EL (cell line): ENCODE measurements at places on chromosomes 11 and 22.

DNA sequence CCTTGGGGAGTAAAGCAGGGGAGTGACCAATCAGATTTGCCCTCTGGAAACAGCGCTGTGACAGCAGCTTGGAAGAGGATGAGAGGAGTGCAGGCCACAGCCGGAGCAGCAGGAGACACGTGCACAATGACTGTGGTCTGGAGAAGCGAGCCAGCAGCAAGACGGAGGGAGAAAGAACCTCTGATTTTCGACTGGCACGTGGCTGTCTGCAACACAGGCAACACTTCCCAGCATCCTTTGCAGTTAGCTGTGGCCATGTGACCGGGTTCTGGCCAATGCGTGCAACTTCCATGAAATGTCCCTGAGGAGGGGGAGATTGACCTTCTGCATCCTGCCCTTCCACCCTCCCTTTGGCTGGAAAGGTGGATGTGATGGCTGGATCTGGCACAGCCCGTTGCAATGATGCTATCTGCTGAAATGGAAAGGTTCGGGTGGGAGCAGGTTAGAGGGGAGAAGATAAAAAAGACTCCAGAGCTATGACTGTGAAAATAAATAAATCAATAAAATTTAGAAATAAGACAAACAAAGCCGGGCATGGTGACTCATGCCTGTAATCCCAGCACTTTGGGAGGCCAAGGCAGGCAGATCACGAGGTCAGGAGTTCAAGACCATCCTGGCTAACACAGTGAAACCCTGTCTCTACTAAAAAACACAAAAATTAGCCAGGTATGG, 15.6 kb downstream of the PLA2G6 start:
- no peak for DNase-seq

DNA sequence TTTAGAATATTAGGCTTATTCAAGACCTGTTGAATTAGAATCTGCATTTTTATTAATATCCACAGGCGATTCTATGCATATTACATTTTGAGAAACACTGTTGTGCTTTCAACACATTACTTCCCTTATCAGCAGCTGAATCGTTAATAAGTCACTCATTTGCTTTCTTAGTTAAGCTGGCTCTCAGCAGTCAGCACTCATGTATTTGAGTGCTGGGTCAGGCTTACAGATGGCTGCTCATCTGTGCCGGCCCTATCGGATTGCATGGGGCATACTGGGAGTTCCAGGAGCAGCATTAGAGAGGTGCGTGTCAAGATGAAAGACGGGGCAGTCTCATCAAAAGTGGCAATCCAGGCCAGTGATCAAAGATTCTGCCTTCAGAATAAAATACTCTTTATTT, 10.8 kb upstream of the OR51L1 start:
- no peak for DNase-seq

DNA sequence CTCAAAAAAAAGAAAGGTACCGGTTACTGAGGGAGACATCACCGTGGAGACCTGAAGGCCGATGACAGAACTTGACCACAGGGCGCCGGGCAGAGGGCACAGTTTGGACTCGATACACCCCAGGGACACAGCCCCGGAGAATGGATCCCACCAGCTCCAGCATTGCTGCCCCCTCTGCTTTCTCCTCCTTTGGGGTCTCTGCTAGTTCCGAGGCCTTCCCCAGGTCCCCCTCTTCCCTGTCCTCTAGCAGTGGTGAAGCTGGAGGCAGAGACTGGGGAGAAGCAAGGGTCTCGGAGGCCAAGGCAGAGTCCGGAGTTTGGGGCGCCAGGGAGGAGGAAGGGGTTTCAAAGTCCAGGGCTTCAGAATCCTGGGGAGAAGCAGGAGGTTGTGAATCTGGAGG, 4.8 kb upstream of the EEF1G start:
- DNase-seq = no peak

- DNase-seq = no peak
These were observed at the start of gene FOLH1 for GRCh38 chr11:49208006-49208721. Gene FOLH1, minus strand, starts transcription at chr11:49208602. Its CDS starts 193 bp downstream, at chr11:49208409.

- no peak for DNase-seq
These were observed 73.8 kb downstream of the CELSR1 start for GRCh38 chr22:46463435-46464227.

GRCh38 chr11:1532606-1533341, 39.3 kb downstream of the DUSP8 start:
- peak; percentile 72 for DNase-seq

GRCh38 chr11:63888170-63889086, 28.5 kb downstream of the RCOR2 start:
- peak; percentile 59 for DNase-seq

DNA sequence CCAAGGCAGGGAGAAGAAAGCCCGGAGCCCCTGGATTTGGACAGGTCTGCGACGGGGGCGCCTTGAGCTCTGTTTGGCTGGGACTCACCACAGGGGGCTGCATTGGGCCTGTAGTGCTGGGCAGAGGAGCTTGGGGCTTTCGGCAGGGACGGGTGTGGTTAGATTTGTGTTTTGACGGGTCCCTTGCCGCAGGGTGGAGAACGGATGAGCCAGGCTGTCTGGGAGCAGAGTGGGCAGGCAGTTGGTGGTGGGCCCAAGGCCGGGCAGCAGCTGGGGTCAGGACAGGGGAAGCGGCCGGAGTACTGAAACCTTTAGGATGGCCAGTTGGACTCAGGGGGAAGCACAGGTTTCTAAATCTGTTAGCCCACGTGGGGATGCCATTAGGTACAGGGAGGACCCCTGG, 13.4 kb downstream of the C11orf24 start:
- no peak for DNase-seq
